ENCODE measurements at places on chromosomes 5 and 9. TPM values are rescaled to one million over a fixed set of nuclear protein-coding genes. Genes with fewer than 3 reads are reported as not detected.

LMAN2 gene
- 263 TPM for total RNA-seq

MLANA gene
- total RNA-seq, result not detected

ATOSB gene
- total RNA-seq, result 33.1 TPM

CDKN2B gene
- 52.2 TPM for total RNA-seq

REEP2 gene
- total RNA-seq, result 0.46 TPM

OR13C8 gene
- not detected for total RNA-seq

ZNF883 gene
- 0.26 TPM for total RNA-seq

GLRA1 gene
- total RNA-seq, result not detected

ORM2 gene
- total RNA-seq, result 3.4 TPM

SLCO6A1 gene
- not detected for total RNA-seq

EIF4E1B gene
- not detected for total RNA-seq

SLC6A3 gene
- 0.20 TPM for total RNA-seq

GADD45G gene
- 18.3 TPM for total RNA-seq

ANGPTL2 gene
- total RNA-seq, result 3.9 TPM

TTC39B gene
- total RNA-seq, result 31.6 TPM

KCNV2 gene
- total RNA-seq, result not detected

FAM153A gene
- total RNA-seq, result 4.4 TPM

PTGES gene
- total RNA-seq, result 1.6 TPM

TAS2R1 gene
- total RNA-seq, result not detected

GKAP1 gene
- total RNA-seq, result 5.2 TPM

LRRC70 gene
- total RNA-seq, result 0.89 TPM

MARCHF6 gene
- total RNA-seq, result 48.5 TPM

EFNA5 gene
- 4.7 TPM for total RNA-seq

GFI1B gene
- total RNA-seq, result 3.1 TPM

FCHSD1 gene
- 20.3 TPM for total RNA-seq

SLC22A4 gene
- total RNA-seq, result 9.2 TPM

FAXDC2 gene
- 147 TPM for total RNA-seq

MEGF9 gene
- 71.4 TPM for total RNA-seq

PDE8B gene
- total RNA-seq, result 7.5 TPM

FOCAD gene
- total RNA-seq, result 25.5 TPM

PTPRD gene
- 7.4 TPM for total RNA-seq

CDH12 gene
- total RNA-seq, result not detected

CACNA1B gene
- total RNA-seq, result 0.03 TPM

SLC6A19 gene
- total RNA-seq, result not detected

ANKRD18A gene
- 0.67 TPM for total RNA-seq

IL17B gene
- total RNA-seq, result not detected

TLX3 gene
- not detected for total RNA-seq

PGGT1B gene
- 3.9 TPM for total RNA-seq

TJP2 gene
- 180 TPM for total RNA-seq

PAPPA gene
- total RNA-seq, result 0.89 TPM

HMCN2 gene
- 1.8 TPM for total RNA-seq

SH3PXD2B gene
- total RNA-seq, result 17.1 TPM

MYO10 gene
- 135 TPM for total RNA-seq

GPR21 gene
- total RNA-seq, result 3.1 TPM

SPATA31A3 gene
- total RNA-seq, result not detected

CARTPT gene
- total RNA-seq, result not detected

SNCB gene
- not detected for total RNA-seq

TNFSF15 gene
- 4.2 TPM for total RNA-seq

RNF208 gene
- 3.0 TPM for total RNA-seq

IRX1 gene
- total RNA-seq, result 13.0 TPM

NRG2 gene
- 4.2 TPM for total RNA-seq

P4HA2 gene
- 61.8 TPM for total RNA-seq

ITK gene
- 5.2 TPM for total RNA-seq

PTPA gene
- 69.0 TPM for total RNA-seq

TAF11L4 gene
- total RNA-seq, result not detected

MSX2 gene
- not detected for total RNA-seq

CYFIP2 gene
- total RNA-seq, result 43.3 TPM

SLC22A5 gene
- total RNA-seq, result 8.7 TPM

NIPBL gene
- total RNA-seq, result 48.8 TPM
